Muscle of leg (tissue), 16 donors: ENCODE measurements at places on chromosomes 13 and 19. TPM values are rescaled to one million over a fixed set of nuclear protein-coding genes. Genes with fewer than 3 reads are reported as not detected.

The CEACAM4 gene
- not detected for total RNA-seq

The NLRP9 gene
- total RNA-seq = not detected

The KCNC3 gene
- 0.13 TPM for total RNA-seq

The NDUFA11 gene
- 312 TPM for total RNA-seq

The GCDH gene
- 16.8 TPM for total RNA-seq

The IGFL1 gene
- total RNA-seq = not detected

The BORA gene
- 3.7 TPM for total RNA-seq

The ITGBL1 gene
- total RNA-seq = 12.9 TPM

The NKPD1 gene
- 0.13 TPM for total RNA-seq

The IFI30 gene
- total RNA-seq = 4.6 TPM

The SUPT20H gene
- total RNA-seq = 34.7 TPM

The ZNF675 gene
- 8.6 TPM for total RNA-seq

The CDC37 gene
- total RNA-seq = 128 TPM

The ZNF570 gene
- total RNA-seq = 9.5 TPM

The GPR18 gene
- 0.04 TPM for total RNA-seq

The FAAP24 gene
- total RNA-seq = 1.2 TPM

The KLK10 gene
- not detected for total RNA-seq

The IFNL1 gene
- not detected for total RNA-seq

The EVI5L gene
- 8.7 TPM for total RNA-seq

The KL gene
- total RNA-seq = 4.2 TPM

The LEUTX gene
- total RNA-seq = not detected
